Omental fat pad (tissue), 4 donors: ENCODE measurements at places on chromosomes 13 and 19.

DNA sequence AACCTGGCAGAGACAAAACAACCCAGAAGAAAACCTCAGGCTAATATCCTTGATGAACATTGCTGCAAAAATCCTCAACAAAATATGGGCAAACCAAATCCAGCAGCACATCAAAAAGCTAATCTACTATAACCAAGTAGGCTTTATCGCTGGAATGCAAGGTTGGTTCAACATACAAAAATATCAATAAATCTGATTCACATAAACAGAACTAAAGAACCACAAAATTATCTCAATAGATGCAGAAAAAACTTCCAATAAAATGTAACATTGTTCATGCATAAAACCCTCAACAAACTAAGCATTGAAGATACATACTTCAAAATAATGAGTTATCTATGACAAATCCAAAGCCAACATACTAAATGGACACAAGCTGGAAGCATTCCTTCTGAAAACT lies 8.8 kb downstream of the ZNF724 start:
- DNase-seq = no peak

- DNase-seq = no peak
Observed at GRCh38 chr13:71156550-71156949, 710.5 kb downstream of the DACH1 start.

DNA sequence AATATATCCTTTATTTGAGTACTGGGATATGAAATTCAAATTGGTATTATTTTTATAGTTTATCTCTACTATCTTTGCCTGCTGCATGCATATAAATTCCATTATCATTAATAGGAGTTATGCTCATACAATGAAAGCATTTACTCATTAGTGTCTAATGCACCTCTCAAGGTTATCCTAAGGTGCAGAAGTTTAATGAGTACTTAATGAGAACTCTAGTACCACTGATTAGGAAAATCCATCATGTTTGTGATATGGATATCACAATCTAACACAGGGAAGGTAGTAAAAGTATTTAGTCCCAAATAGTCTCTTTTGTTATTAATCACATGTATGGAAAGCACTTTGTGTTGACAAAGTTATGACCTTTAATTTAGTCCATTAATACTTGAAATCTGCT lies 77.2 kb upstream of the SLC10A2 start:
- no peak for DNase-seq

- no peak for DNase-seq
Observed at GRCh38 chr13:75804605-75805004, 168.5 kb downstream of the LMO7 start.
